ENCODE measurements at places on chromosomes 7 and 10.

- no peak for DNase-seq
These were observed 34.1 kb downstream of the HYCC1 start for GRCh38 chr7:22979861-22980260.

GRCh38 chr10:79070606-79071395 is 2.0 kb downstream of the ZMIZ1 start:
- DNase-seq: no peak

- DNase-seq: no peak
These were observed 53.9 kb upstream of the SKAP2 start for GRCh38 chr7:26918241-26918640.

DNA sequence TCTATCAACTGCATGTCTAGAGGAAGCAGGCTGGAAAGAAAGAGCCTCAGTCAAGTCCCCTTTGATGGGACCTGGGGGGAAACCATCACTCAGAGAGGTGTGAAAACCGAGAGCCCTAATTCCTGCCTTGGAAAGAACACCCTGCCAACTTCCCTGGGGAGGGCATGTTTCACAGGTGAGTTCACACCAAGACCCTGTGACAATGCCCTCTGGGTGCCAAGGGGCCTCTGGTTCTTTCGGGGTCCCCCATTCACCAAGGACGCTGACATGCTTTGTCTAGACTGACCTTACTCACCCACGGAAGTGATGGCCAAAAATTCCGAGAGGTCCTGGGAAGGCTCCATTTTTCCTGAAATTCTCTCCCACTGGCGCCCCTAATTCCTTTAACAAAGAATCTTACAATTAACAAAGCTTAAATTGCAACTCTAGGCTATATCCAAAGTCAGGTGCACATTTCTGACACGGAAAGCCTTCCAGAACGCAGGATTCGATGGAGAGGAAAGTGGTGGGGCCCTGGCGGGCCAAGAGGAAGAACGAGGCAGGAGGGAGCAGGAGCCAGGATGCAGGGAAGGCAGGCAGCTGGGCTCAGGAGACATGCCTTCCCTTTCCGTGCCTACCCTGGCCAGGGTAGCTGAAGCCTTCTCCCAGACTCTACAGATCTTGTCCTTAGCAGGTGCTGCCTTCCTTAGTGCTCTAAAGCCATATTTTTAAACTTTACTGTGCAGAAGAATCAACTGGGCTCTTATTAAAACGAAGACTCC is 23.7 kb downstream of the VSTM4 start:
- DNase-seq: no peak

DNA sequence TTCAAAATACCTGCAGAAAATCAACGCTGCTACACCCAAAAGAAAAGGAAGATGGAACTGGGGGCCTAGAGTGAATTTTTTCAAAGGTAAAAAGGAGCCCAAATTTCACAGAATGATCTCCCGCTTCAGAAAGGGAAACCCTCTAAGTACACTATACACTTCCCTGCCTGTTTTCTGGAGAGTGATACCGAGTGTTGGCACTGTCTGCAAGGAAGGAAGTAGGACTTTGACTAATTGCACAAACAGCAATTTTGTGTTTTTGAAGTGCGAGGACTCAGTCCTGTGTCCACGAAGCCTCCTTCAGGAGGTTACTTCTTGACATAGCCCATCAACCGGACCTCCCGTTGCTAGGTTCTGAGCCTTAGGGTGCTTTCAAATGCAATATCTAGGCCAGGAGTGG is 106.3 kb downstream of the KIAA1217 start:
- DNase-seq: no peak

DNA sequence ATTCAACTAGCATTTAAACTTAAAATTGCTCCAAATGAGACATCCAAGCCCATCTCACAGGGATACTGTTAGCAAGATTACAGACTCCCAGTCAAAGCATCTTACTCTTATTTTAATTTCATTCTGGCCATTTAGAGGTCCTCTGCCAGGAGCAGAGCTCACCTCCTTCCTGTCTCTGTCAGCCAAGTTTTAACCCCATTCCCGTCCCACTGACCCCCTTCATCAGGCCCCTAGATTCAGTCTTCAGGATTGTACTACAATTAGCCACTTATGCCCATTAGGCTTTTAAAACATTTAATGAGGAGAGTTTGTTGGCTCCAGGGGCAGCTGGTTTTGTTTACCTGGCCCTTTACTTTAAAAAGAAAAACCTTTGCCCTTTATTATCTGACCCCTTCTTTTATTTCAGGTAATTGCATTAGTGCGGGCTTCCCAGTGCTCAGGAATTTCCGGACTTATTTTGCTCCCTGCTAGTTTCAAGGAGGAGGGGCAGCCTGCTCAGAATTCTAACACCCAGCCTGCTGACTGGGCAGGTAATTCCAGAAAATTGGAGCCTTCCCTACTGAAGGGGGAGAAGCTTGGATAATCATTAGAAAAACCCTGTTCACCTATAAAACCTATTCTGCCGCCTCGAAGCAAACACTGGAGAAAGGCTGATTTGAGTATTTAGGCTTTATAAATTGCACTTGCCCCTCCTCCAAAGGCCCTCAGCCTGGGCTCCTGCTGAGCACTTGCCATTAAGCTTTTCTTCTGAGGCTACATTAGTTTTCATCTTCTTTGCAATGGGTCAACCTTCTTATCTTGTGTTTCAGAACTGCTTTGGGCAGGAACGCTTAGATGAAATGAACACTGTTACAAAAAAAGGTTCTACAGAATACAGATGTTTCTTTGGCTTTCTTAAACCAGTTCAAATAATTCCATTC is 200.5 kb upstream of the HPS1 start:
- no peak for DNase-seq

DNA sequence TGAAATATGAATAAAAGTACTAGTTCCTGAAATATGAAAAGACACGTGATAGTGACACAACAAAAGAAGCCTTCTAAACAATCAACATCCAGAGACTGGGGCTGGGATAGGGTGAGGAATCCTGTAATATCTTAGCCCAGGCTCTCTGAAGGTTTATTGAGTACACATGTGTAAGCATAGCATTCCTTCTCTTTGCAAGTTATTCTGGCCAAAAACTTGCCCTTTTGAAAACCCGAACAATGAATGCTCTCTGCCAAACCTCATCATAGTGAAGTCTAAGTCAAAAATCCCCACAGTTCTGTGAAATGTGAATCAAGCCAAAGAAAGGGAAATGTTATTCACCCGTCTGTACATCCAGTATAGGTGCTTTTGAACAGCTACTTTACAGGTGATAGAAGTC is 11.6 kb downstream of the SEMA3D start:
- no peak for DNase-seq

DNA sequence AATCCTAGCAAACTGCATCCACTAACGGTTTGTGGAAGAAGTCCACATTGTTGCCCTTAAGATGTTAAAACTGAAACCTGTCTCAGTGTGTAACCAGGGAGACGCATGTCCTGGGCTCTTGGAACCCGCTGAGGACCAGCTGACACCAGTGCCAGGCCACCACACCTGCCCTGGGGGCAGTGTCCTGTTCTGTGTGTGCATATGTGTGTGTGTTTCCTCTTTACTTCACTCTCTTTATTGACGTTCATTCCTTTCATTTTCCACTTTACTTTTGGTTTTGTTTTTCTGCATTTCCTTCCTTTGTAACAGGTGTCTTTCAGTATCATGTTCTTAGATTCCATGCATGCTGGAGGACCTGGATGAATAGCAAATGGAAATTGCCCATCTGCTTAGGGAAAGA is 83.8 kb downstream of the TEX36 start:
- no peak for DNase-seq

DNA sequence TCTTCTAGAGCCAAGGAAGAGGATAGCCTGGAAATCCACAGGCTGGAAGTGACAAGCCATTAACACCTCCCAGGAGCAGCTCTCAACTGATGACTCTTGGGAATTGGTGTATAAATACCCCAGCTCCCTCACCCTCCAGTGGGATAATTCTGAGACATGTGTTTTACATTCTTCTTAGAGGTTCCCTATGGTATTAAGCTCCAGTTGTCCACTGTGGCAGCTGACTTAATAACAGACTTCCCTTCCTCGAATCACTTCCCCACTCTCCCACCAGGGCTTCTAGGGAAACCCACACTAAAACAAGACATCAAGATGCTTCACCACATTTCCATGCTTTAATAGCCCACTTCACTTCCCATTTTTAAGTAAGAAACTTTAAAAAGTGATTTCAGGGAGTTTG is 47.2 kb downstream of the FAM107B start:
- no peak for DNase-seq

- no peak for DNase-seq
These were observed 34.9 kb downstream of the LMOD2 start for GRCh38 chr7:123690550-123690949.

- DNase-seq: no peak
These were observed 121.6 kb downstream of the TMEM168 start for GRCh38 chr7:112668561-112668960.

- DNase-seq: no peak
These were observed 402.8 kb downstream of the CDC14C start for GRCh38 chr7:49327155-49327554.

All from AG04449 (cell line).